NCI-H1417 treated with DMSO at 0.1 percent for 48 hours (cell line): ENCODE measurements at places on chromosomes 11 and 22.
A peak's percentile ranks its signal among the peaks of the same experiment; 100 is the strongest.

DNA sequence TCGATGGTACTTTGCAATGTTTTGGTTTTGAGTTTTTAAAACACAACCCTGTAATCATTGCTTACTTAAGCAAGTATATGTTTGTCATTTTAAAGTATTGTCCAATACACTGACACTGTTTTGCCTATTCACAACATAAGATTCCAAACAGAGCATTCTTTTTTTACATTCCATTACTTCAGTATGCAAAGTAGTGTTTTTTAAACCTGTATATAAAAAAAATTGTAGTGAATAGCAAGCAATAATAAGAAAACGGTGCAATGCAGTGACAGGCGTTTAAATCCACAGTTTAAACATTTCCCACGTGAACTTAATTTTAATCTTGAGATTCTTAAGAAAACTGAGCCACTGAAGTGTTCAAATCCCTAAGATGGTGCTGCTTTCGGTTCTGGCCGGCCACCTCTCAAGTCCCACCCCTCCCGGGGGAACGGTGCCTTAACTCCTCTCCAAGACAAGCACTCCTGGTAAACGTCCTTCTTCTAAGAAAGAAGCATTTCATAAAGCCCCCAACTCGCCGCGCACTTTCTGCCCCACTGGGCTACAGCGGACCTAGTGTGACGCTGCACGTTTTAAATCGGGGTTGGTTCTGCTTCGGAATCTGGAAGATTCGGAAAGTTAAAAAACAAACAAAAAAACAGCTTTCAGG lies 2.9 kb downstream of the PGR start:
- DNase-seq = no peak

GRCh38 chr11:122115524-122116379 lies at the start of gene BLID:
TSS of gene BLID (minus strand) at chr11:122116215. CDS start at chr11:122115922, 293 bp downstream.
- DNase-seq = no peak

DNA sequence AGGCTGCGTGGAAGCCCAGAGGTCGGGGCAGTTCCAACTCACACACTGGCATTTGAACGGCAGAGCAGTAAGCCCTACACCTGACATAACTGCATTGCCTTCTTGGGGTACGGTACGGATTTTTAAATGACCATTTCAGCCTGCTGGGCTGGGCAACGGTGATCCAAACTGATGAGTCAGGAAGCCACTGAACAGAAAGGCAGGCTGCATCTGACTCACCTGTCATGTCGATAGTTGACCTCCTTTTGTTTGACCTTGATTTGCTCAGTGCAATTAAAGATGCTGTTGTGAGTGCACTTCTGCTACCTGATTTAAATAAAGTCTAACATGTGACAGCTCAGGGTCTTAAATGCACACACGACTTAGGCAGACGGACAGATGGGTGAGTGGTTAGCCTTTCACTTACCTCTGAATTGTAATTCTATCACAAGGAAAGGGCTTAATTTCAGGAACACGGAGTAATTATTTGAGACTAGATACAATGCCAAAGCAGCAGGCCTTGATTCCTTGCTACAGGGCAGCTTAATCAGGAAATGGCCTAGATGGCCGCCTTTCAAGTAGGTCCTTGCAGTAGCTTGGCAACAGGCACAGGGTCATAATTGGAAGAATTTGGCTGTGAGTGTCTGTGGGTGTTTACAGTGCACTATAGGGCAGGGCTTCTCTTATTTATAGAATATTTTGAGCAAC lies 52.2 kb downstream of the BMAL1 start:
- DNase-seq = peak; percentile 67

GRCh38 chr22:47457021-47457420 lies 694.6 kb downstream of the TBC1D22A start:
- no peak for DNase-seq

- no peak for DNase-seq
Measured at GRCh38 chr11:133082841-133083488, 449.3 kb downstream of the OPCML start.

- DNase-seq = no peak
Measured at GRCh38 chr11:93528757-93529645, 14.2 kb downstream of the SMCO4 start.

- no peak for DNase-seq
Measured at GRCh38 chr11:109708184-109708583, 286.2 kb downstream of the C11orf87 start.

DNA sequence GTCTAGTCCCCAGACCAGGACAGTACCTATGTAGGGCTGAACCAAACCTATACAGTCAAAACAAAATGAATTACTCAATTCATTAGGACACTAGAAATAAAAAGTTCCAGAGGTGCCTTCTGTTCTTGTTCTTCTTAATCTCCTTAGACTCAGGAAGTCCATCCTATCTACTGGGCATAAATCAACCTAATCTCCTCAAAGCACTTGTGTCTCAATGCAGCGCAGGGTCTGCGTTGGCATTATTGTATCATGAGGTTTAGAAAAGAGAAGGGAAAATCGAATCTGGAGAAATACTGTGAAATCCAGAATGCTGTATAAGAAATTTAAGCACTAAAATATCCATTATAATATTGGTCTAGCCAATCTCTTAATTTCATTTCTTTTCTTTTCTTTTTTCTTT lies 2.4 kb upstream of the OR10V1 start:
- no peak for DNase-seq
